ENCODE measurements at places on chromosomes 12 and 14.

DNA sequence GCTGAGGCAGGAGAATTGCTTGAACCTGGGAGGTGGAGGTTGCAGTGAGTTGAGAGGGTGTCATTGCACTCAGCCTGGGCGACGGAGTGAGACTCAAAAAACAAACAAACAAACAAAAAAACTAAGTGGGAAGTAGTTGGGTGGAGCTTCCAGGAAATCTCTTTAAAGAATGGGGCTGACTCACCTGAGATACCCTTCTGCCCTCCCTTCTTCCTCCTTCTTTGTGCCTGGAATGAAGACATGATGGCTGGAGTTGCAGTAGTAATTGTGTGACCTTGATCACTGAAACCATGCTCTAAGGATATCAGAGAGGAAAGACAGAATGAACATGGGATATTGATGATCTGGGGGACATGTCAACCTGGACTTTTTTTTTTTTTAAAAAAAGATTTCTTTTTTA, 87.6 kb upstream of the MED13L start:
- no peak for DNase-seq

- no peak for DNase-seq
These were observed 2.2 kb downstream of the RIN3 start for GRCh38 chr14:92515546-92516343.

DNA sequence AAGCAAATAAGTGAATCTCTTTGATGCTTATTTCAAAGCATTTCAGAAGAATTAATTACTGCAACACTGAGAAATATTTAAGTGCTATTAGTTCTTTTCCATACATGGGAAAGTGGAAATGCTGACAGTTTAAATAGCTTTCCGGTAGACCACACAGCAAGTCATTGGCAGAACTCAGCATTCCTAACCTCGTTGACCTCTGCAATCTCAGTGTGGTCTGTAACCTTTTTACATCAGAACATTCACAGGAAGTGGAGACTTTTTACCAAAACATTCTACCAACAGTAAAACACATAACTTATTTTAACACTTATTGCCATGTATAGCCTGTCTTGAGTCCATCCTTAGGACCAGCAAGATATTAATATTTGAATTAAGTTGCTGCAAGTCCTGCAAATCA, 249.5 kb upstream of the DCN start:
- peak; percentile 76 for DNase-seq

DNA sequence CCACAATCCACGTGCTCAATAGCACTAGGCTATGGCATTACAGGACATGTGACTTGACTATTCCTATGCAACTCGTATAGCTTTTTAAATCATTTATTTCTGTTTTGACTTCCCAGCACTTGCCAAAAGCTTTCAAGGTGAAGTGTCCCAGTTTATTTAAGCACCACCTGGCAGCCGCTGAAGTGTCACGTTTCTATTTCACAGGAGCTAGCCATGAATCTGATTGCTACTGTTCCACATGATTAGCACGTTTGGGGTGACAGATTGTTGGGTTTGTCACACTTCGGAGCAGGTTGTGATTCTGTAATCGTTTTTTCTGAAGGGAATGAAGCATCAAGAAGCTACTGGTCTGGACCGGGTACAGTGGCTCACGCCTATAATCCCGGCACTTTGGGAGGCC, 39.9 kb upstream of the BICDL1 start:
- DNase-seq, result peak; percentile 37

DNA sequence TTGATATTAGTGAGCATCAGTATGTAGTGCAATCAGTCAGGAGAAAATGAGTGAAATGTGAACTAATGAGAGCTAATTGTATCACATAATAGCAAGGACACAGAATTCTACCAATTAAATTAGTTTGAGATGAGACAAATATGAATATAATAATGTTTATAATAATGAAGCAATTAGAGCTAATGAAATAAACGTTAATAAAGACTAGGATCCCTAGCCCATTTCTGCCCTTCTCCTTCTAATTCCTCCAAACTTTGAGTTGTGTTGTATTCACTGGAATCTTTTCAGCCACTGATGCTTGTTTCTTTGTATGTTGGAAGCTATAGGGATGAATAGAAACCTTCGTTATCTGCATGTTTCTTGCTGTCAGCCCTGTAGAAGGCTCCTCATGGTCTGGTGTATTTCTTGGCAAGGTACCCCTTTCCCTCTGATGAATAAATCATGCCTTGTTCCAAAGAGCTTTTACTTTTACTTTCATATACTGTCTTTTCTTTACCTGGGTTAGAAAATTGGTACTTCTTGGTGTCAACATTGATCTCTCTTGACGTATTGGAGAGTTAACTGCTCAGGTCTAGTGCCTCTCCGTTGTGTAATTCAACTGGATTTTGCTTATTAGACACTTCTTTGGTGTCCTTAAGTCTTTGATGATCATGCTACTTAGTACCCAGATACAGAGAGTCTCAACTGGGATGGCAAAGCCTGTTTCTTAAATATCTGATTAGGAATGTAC, 154.8 kb downstream of the PTCSC3 start:
- no peak for DNase-seq

DNA sequence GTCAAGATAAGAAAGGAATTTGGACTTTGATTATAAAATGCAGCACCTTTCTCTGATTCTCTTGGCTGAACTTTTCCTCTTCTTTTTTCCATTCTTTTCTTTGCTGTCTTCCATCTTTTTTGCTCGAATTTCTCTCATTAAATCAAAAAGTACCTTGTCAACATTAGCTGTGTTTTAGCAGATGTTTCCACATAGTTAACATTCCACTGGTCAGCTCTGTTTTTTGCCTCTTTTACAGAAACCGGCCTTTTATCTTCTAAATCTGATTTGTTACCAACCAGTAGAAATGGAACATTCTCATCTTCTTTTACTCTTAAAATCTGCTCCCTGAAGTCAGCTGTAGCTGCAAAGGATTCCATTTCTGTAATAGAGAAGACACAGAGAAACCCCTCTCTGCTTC, 71.1 kb upstream of the SYT1 start:
- DNase-seq, result no peak

GRCh38 chr12:49330631-49331379, 6.2 kb downstream of the C1QL4 start:
- no peak for DNase-seq

GRCh38 chr12:107079172-107080011, 14.0 kb downstream of the CRY1 start:
- no peak for DNase-seq

GRCh38 chr12:68065687-68066086, 76.4 kb downstream of the IFNG-AS1 start:
- no peak for DNase-seq
